ENCODE measurements at places on chromosomes 1 and 21. TPM values are rescaled to one million over a fixed set of nuclear protein-coding genes. Genes with fewer than 3 reads are reported as not detected.

DNA sequence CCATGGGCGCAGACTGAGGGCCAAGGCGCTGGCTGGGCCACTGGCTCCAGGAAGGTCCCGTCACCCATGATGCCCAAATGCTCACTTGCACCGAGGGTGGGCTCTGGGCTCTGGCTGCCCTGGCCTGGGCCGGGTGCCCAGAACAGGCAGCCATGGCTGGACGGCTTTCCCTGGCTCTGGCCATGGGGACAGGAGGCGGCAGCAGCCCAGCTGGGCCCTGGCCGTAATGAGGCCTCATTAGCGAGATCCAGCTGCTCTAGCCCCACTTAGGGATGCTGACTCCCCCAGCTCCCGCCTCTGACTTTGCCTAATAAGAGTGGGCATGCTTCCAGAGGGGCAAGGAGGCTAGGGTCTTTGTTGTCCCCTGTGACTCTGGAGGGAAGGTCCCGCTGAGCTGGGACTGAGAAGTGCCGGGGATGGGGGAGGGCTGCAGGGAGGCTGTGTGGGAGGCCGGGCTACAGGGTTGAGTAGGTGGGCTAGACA, 11.8 kb downstream of the SLC6A9 start:
- DNase-seq: no peak

DNA sequence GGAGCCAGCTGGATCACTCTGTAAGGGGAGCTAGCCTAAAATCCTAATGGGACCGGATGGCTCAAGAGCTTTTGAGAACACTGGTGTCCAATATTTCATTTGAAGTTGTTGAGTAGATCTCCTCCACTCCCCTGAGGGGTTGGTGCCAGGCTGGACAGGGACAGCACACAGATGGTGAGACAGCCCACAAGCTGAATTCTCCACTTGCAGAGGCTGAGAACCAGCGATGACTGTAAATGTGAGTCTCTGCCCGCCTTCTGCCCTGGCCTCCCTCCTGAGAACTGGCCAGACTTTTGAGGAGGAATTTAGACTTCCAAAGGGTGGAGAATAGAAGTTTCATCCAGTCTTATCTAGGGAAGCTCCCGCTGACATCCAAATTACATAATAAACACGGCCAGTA, 20.5 kb upstream of the COQ8A start:
- DNase-seq: no peak

- DNase-seq: no peak
These were observed 655.8 kb downstream of the BRINP3 start for GRCh38 chr1:189821833-189822232.

- DNase-seq: no peak
These were observed 4.4 kb downstream of the ST7L start for GRCh38 chr1:112614460-112615065.

- no peak for DNase-seq
These were observed 968.1 kb upstream of the ADGRL4 start for GRCh38 chr1:79974659-79975058.

DNA sequence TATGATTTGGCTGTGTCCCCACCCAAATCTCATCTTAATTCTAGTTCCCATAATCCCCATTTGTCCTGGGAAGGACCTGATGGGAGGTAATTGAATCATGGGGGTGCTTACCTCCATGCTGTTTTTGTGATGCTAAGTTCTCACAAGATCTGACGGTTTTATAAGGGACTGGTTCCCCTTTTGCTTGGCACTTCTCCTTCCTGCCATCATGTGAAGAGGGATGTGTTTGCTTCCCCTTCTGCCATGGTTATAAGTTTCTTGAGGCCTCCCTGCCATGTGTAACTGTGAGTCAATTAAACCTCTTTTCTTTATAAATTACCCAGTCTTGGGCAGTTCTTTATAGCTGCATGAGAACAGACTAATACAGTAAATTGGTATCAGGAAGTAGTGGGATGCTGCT, 114.1 kb downstream of the ZNF648 start:
- no peak for DNase-seq

The C4BPA gene
- not detected for total RNA-seq

The CYP4A22 gene
- total RNA-seq: not detected

The CASZ1 gene
- 11.0 TPM for total RNA-seq

Data from activated naive CD8-positive, alpha-beta T cell treated with anti-CD3 and anti-CD28 coated beads, Interleukin-2, amount 10 ng/mL, durations not matched to agents 7 days and 5 days (primary cell).